Stimulated activated CD8-positive, alpha-beta memory T cell treated with anti-CD3 and anti-CD28 coated beads, Interleukin-15, amount 100 ng/mL, for 48 hours (primary cell): ENCODE measurements at places on chromosomes 11 and 22.

DNA sequence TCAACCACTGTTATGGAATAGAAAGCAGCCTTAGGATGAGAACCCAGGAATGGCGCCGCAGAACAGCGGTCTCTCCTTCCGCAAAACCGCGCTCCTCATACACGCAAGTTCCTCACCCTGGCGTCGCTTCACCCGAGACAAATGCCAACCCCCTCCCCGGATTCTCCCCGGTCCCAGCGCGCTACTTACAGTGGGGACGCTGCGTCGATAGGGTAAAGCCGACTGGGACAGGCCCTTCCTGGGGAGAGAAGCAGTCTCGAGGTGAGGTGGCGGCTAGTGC, 287 bp downstream of the RPS13 start:
- no peak for DNase-seq

DNA sequence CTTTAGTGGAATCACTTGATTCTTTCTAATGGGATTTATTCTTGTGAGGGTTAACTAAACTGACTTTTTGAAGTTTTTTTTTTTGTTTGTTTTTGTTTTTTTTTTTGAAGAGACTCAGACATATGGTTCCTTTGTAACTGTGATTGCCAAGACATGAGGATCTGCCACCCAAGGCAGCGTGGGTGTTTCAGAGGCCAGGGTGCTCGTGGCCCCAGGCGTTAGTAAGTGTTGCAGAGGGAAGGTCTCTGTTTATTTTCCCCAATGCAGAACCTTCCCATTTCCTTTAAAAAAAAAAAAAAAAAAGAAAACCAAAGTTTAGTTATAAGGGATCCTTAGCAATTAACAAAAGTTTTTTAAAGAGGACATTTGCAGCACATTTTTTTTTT, 94.8 kb downstream of the CTTN start:
- no peak for DNase-seq

DNA sequence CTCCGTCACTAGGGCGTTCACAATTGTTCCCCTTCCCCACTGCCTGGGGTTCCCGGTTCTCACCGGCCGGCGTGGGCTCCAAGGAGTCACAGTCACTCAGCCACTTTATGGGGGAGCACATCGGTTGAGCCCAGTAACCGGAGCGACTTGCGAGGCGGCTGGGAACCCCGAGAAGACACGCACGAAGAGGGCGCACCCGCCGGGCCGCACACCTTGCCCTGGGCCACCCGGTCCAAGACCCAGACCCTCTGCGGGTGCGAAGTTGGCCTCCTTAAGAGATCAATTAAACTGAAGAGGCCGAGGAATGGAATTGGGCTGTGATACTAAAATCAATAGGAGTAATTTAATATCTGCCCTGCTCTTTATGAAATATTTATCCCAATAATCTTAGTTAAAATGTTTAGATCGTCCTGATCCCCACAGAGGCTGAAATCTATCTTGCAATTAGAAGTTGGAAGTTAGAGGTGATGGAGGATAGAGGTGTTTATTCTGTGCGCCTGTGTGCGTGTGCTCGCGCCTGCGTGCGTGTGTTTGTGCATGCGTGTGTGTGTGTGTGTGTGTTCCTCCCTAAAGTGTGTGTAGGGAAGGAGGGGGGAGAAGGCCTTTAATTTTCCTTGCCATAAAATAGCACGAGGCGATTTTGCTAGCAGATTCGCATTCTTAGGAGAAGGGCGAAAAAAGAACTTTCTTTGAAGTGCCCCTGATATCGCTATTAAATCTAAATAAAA, 954 bp upstream of the MN1 start:
- DNase-seq, result no peak

DNA sequence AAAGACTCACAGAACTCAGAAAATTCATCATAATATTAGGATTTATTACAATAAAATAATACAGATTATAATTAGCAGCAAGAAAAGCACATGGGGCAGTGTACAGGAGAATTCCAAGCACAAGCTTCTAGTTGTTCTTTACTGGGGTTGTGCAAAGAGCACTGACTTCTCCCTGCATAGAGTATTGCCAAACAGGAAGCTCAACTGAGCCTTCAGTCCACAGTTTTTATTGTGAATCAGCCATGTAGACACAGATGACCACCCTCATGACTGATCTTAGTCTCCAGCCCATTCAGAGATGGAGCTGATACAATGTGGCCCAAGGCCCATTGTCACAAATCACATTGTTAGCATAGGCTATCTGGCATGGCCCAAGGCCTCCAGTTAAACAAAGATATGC, 798.9 kb downstream of the KCNA4 start:
- no peak for DNase-seq

DNA sequence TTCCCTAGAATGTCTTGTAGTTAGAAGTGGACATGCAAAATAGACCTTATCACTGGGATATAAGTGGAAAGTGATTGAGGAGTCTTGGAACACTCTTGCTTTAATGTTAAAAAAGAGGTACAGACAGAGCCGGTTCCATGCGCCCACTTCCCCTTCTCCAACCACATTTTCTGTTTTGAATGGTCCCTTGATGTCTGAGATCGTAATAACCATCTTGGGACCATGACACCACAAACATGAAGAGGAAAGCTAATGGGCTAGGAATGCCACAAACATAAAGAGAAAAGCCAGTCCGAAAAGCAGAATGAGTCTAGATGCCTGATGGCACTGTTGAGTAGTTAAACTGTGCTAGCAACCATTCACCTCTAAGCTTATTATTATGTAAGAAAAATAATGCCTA, 54.8 kb upstream of the SPON1 start:
- no peak for DNase-seq

DNA sequence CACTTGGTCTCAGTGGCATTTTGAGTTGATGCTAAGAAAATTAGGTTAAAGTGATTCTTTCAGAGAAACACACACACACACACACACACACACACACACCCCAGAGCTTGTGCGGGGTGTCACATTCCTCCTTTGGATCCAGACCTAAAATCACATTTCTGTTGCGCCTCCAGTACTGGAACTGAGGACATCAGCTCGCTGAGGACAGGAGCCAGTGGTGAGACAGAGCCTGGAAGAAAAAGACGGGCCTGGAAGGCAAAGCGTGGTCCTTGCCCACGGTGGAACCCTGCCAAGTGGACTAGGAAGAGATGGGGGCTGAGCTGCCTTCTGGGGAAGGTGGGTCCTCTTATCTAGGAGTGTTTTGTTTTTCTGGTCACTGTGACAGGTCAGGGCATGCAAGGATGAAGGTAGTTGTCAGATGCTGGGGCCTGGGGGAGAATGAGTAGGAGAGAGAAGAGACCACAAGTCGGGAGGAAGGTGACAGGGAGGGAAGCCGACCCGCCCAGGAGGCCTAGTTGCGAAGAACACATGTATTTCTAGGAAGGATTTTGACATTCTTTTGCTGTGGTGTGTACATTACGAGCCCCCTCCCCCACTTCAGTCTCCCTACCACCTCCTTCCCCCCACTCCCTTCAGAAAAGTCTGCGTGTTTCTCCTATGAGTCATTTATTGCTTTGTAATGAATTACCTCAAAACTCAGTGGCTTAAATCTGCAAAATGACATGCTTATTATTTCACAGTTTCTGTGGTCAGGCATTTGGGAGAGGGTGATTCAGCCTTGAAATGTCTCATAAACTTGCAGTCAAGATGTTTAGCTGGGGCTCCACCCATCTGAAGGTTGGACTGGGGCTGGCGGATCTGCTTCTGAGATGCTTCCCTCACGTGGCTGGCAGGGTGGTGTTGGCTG, 4.8 kb upstream of the ELFN2 start:
- DNase-seq, result peak; percentile 45

DNA sequence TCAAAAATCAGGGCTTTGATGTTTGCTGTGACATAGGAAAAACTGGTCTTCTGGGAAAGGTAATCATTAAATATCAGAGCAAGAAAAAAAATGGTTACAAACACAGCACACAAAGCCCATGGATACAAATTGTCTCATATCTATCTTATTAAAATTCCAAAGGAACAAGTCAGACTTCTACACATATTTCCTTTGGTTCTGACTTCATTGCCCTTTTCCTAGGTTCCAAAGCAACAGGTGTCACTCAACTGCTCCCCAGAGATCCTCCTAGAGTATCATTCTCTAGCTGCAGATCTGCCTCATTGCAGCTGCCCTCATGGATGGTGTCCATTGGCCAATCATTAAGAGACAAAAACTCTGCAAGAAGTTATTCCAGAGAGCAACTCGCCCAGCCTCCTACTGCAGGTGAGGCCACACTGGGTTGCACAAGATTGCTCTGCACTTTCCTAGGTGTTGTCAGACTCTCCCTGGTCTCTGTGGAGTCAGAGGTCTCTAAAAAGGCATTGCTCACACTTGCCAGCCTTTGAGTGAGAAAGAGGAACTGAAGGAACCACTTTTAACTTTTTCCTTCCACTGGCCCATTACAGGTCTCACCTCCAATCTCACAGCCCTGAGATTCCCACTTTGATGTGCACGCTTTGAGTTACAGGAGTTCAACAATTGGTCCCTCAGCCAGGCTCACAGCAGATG, 5.7 kb downstream of the DRICH1 start:
- DNase-seq, result no peak

DNA sequence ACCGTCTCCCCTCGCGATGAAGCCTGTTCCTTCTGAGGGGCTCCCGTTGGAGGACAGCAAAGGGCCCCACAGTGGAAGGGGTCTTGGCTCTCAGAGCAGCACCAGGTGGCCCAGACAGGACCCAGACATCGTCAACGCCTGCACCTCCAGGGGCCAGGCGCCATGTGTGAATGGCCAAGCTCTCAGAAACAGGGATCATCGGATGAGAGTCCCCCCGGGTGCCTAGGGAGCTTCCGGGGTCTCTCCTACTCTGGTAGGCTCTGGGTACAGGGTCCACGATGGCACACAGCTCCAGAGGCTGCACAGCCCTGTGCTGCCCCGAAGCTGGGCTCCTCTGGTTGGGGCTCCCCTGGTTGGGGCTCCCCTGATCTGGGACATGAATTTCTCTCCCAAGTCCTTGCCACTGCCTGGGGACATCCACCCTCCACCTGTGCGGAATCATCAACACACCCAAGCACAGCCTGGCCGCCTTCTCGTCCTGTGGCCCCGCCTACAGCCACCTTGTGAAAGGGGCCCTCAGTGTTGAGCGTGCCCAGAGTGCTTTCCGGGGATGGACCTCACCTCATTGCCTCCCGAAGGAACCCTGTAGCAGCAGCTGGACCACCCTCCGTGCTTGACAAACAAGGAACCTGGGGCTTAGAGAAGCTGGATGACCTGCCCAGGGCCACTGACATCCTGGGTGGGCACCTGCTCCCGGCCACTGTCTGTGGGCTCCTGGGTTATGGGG, 929.0 kb downstream of the BRD1 start:
- DNase-seq, result no peak

GRCh38 chr22:27512283-27512761, 289.2 kb downstream of the MN1 start:
- no peak for DNase-seq

DNA sequence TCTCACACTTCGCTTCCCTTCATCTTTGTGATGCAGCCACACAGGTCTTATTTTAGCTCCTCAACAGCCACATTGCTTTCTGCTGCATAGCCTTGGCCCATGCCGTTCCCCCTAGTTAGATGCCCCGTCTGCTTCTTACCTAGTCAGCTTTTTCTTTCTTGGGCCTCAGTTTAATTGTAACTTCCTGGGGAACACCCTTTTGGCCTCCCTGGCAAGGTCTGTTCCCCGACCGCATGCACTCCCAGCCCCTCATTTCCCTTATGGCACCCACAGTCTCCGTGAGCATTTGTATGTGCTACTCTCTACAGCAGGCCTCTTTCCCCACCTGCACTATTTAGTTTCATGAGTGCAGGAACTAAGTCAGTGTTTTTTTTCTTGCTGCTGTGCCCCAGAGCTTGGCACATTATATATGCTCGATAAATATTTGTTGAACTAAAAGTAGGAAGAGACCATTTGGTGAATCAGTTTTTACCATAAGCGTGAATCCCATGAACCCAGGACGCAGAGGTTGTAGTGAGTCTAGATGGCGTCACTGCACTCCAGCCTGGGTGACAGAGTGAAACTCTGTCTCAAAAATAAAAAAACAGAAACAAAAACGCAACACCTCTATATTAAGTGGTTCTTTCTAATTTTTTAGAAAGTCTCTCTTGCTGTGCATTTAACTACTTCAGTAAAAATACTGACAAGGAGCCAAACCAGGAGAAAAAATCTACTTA, 38.5 kb downstream of the TNRC6B start:
- no peak for DNase-seq

- no peak for DNase-seq
These were observed 4.8 kb downstream of the BEST1 start for GRCh38 chr11:61954851-61955421.

GRCh38 chr11:57339328-57339727, 1.2 kb downstream of the P2RX3 start:
- no peak for DNase-seq

DNA sequence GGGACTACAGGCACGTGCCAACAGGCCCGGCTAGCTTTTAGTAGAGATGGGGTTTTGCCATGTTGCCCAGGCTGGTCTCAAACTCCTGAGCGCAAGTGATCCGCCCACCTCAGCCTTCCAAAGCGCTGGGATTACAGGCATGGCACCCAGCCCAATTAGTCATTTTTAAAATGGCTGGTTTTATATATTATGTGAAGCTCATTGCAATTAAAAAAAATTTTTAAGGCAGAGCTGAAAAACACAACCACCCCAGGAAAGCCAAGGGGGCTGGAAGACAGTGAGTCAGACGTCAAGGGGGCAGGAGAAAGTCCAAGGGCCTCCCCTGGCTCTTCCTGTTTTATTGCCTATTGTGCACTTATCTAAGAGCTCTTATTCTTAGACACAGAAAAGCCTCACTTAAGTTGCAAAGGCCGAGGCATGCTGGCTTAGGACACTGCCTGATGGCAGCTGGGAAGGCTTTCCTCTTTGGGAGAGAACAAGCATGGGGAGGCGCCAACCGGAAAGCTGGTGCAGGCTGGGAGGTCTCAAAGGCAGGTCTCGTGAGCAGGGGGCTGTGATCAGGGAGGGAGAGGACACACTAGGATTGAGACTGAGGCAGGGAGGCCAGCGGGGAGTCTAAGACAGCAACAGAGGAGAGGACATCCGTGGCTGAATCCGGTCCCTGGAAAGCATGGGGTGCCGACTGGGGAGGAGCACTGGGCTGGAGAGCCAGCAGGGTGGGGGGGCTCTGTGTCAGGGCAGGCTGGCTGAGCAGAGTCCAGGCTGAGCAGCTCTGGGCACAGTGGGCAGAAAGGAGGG, 11.1 kb upstream of the OSM start:
- DNase-seq, result no peak

DNA sequence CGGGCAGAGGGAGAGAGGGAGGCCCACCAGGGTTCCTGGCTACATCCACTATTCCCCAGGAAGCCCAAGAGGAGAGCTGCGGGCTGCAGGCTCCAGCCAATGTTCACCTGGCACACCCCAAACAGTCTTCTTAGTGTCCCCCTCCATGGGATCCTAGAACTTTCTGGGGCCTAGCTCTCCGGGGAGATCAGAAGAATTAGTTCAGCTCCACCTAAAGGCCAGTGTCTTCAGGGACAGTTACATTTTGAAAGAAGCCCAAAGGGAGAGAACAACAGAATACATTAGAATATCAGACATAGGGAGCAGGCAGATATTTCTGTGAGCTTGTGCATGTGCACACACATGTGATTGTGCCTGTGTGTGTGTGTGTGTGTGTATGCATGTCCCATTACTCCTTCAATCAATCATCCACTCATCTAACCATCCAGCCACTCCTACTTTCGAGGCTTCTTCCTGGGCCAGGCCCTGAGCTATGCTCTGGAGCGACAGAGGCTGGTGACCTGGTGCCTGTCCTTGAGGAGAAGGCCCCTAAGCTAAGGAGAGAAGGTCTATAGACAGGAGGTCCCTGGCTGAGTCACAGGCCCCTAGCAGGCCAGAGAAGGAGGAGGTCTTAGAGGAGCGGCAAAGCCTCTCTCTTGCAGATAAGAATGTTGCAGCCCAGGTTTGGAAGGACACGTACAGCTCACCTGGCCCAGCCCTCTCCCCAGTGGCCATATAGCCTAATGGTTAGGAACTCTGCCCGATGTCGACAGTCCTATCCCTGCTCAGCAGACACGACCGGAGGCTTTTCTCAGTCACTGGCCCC, 165.5 kb downstream of the DSCAML1 start:
- DNase-seq, result no peak
